ENCODE measurements at places on chromosomes 12 and 14.

GRCh38 chr14:74504412-74504811 is 10.8 kb downstream of the ISCA2 start:
- no peak for DNase-seq

DNA sequence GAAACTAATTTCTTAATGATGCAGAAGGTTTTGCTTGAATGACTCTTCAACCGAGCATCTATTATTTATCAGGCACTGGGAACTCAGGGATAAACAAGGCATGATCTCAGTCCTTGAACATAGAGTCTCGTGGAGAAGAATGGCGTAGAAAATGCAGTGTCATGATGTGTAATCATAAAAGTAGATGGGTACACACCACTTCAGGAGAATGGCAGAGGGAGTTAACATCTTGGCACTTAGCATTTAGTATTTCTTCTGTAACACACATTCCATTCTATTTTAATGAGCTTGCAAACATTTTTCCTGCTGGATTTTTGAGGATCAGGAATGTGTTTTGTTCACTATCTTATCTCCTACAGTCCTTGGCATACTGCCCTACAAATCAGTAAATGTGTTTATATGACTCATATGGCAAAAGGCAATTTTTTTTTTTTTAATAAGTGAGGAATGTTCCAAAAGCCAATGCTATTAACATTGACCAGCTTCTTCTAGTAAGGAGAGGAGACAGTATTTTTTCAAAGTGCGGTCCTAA is 3.8 kb downstream of the TXNRD1 start:
- DNase-seq, result no peak

- DNase-seq, result no peak
These were observed 5.2 kb upstream of the ITGA5 start for GRCh38 chr12:54424224-54424623.

DNA sequence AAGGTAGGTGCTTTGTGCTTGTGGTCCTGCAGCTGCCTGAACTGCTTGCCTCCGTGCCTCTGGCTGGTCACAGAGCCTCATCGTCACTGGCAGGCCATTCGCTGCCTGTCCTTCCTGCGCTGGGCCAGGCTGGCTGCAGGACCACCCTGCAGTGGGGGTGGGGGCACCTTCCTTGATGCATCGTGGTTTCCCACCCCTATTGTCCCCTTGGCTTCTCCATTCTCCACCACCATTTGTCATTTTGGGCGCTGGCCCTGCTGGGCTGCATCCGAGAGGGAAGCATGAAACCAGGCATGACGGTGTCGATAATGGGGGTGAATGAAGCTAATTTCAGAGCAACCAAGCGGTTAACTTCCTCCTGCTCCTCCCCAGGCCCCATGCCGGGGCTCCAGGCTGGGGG is 127.7 kb downstream of the NRXN3 start:
- no peak for DNase-seq

- no peak for DNase-seq
These were observed 22.1 kb downstream of the FOXN3 start for GRCh38 chr14:89394972-89395371.

- peak; percentile 23 for DNase-seq
These were observed 22.2 kb upstream of the GPR132 start for GRCh38 chr14:105087308-105087962.

- no peak for DNase-seq
These were observed 125.4 kb upstream of the DIO2 start for GRCh38 chr14:80336608-80337106.

DNA sequence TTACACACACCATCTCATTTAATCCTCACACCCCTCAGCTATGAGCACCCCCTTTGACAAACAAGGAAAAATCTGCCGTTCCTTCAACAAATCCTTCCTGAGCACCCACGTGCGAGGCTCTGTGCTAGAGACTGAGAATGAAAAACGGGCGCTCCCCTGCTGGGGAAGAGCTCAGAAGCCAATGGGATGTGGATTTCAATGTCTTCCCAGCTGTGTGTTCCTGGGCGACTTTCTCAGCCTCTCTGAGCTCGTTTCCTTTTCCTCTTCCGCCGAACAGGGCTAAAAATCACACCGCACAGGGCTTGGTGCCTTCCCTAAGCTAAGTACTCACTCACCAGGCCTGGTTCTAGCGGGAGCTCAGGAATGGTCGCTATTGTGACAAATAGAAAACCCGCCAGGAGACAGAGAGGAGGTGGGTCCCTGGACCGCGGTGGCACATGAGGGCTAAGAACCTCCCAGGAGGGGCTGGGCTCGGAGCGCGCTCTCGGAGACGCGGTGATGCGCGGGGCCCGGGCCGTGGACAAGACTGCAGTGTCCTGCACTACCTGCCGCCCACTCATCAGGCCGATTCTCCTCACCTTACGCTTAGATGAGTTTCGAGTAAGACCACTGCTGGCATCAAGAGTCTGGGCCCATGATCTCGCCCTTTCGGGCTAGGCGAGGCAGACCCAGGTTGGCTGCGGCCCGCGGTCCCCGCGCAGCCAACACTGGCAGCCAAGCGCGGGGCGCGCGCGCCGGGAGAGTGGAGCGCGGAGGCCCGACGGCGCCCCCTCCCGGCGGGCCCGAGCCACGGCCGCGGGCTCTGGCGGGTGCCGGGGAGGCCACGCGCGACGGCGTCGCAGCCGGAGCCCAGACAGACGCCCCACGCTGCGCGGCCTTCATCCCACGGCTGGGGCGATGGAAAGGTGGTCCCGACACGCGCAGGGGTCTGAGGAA is 17.0 kb downstream of the ZDHHC22 start:
- DNase-seq, result peak; percentile 69

DNA sequence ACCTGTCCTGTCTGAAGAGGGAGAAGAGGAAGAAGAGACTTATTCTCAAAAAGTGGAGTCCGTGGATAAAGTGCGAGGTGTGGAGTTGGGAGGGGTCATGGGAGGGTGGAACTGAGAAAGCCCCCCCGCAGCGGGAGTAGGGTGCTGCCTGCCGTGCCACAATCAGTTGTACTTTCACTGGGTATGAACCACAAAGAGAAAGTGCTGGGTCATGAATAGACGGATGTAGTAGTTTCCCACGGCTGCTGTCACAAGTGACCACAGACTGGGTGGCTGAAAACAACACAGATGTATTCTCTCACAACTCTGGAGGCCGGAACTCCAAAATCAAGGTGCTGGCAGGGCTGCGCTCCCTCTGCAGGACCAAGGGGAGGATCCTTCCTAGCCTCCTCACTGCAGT is 5.5 kb downstream of the DNAH10 start:
- DNase-seq, result no peak

GRCh38 chr12:115623764-115624334 is 653.6 kb downstream of the MED13L start:
- no peak for DNase-seq

GRCh38 chr14:92383805-92384204 is 60.8 kb downstream of the SLC24A4 start:
- DNase-seq, result no peak

DNA sequence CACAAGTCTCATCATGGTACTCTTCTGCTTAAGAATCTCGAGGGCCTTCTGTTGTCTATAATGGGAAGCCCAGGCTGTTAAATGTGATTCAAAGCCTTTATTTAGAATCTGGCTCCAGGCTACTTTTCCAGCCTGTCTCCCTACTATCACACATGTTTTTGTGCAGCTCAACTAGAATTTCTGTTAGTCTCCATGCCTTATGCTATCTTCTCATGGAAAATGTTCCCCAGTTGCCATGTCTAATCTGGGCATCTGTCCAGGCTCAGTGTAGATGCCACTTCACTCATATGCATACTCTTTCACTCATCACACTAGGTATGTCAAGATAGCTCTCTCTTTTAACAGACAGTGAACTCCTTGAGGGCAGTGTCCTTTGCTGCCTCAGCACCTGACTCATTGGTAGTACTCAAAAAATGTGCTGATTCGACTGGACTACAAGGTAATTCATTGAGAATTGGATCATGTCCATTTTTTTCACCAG is 145.3 kb downstream of the TTLL5 start:
- no peak for DNase-seq

DNA sequence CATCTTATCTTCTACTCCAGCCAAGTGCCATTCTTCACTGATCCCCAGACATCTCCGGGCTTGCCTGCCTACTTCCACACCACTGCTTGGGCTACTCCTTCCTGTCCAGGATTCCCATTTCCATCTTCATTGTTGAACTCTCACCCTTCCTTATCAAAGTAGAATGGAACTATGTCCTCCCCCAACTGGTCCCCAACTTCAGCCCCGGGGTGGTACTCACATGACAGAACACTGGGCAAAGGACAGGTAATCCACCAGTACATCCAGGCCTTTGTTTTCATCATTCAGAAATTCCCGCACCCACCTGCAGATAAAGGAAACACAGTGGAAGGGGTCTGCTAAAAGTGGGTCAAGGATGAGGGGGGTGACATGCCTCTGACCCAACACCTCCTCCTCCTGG is 38.4 kb downstream of the PRPF40B start:
- DNase-seq, result no peak

DNA sequence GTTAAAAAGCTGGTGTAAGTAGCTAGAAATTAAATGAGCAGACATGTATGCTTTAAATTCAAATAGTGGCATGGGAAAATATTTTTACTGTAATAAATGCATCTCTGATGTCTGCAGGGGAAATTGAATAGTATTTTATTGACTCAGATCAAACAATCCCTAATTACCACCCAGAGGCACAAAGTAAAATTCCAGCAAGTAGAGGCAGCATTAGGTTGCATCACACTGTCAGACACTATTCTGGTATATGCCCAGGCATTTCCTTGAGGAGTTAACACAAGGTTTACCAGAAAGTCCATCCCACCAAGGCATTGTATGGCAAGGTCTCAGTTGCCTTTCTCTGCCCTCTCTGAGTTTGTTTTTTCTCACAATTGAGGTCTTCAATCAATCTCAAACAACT is 201.6 kb upstream of the KITLG start:
- DNase-seq, result no peak

GRCh38 chr12:26017484-26018211 is 59.2 kb downstream of the RASSF8 start:
- DNase-seq, result peak; percentile 30

DNA sequence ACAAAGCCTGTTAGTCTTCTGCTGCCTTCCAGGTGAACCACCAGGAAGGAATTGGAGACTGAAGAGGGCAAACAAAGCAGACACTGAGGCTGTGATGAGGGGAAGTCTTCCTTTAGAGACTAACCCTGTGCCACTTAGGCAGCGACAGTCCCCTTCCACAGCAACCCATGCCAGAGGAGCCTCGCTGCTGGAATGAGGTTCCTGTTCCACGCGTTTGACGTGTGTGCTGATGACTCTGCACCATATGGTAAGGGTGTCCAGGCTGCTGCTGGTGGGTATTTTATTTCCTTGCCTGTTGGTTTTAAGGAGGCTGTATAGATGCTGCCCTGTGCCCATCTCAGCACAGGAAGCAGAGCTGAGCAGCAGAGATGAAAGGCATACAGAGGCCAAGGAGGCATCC is 361.9 kb upstream of the FKBP4 start:
- no peak for DNase-seq

DNA sequence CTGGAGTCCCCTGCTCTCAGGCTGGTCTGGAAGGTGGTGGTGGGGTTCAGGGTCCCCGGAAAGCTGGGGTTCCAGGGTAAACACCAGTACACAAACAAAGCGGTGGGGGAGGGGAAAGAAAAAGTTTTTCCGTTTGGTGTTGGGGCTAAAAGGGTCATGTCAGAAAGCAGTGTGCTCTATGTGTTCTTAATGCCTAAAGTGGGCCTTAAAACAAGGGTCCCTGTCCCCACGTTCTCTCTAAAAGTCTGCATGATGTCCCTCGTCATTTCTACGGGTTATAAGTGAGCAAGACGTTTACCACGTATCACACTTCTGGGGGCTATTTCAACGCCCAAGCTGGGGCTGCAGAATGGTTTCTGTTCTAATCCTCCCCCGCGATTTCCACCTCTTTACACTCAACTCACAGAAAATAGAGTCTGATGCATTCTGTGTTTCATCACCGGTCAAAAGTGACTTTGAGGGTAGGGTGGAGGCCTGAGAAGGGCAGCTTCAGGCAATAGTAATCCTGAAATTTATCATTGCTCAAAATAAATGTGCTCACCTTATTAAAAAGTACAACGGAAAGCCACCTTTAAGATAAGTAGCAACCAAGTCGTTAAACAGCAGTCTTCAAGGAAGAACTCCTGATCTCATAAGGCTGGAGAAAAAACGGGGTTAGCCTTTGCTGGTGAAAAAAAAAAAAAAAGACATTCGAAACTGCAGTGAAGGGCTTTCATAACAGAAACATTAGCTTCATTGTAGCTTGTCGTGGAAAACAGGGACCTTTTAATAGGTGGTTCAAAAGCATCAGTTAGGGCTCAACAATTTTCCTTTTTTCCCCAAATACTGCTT is 63.9 kb upstream of the PTGR2 start:
- no peak for DNase-seq

GRCh38 chr14:52077256-52077979 is 8.6 kb upstream of the NID2 start:
- DNase-seq, result no peak

DNA sequence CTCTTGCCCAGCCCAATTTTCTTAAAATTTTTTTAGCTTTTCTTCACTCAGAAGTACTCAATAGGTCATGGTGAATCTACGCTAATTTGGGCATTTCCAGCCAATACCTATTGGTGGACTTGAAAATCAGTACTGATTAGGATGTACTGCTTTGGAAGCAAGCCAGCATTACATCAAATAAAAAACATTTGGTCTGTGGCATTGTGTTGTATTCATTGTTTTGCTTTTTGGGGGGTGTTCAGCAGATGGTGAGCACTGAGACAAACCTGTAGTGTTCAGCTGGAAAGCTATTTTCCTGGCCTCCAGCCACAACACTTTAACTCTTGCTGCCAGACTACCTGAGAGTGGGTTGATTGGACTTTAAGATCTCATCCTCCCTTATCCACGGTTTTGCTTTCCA is 4.0 kb downstream of the MAPKAPK5 start:
- peak; percentile 36 for DNase-seq
